CD8-positive, alpha-beta memory T cell (primary cell): ENCODE measurements at places on chromosomes 2 and 18.

- peaks cover 100% of the 10 kb centered on the region for H3K4me1 ChIP-seq
- H3K27me3 ChIP-seq, result no peaks in the 10 kb centered on the region
Measured at GRCh38 chr2:54572636-54573536, 116.8 kb downstream of the SPTBN1 start.

- no peaks in the 10 kb centered on the region for H3K4me1 ChIP-seq
- H3K4me3 ChIP-seq, result no peak overlapping the region
- H3K36me3 ChIP-seq, result peaks cover 9% of the 10 kb centered on the region
- H3K27ac ChIP-seq, result no peak overlapping the region
Measured at GRCh38 chr2:69989441-69990105, 28.1 kb upstream of the ASPRV1 start.

DNA sequence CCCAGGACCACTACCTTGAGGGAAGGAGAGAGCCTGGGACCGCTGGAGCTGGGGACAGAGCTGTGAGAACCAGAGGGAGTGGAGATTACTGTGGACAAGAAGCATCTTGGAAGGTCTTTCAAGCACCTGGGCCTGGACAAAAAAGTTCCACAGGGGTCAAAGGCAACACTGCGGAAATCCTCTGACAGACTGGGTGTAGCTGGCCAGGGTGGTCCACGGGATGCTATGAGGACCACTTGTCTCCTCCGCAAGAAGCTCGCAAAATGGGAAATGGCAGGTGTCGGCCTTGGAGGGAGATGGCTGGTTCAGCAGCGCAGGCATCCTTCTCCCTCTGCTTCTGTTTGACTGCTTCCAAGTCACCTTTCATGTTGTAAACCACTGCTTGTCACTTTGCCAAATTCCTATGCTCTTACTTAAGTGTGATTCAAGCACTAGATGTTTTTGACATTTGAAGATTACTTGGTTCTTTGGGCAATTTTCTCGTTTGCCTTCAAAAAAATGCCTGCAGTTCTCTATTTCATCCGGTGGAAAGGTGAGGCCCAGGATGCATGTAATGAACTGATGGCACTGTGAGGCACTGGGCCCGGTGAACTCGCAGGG lies 27.7 kb downstream of the KLHL29 start:
- no peak overlapping the region for H3K4me3 ChIP-seq
- no peaks in the 10 kb centered on the region for H3K27me3 ChIP-seq
- H3K4me1 ChIP-seq, result no peaks in the 10 kb centered on the region
- no peak overlapping the region for H3K27ac ChIP-seq
- H3K36me3 ChIP-seq, result no peaks in the 10 kb centered on the region
- DNase-seq, result no peak

GRCh38 chr2:214310319-214310718 lies 100.5 kb upstream of the VWC2L start:
- DNase-seq, result no peak
- H3K36me3 ChIP-seq, result no peaks in the 10 kb centered on the region
- H3K27ac ChIP-seq, result no peak overlapping the region
- no peak overlapping the region for H3K4me3 ChIP-seq

- no peak overlapping the region for H3K4me3 ChIP-seq
- no peaks in the 10 kb centered on the region for H3K27me3 ChIP-seq
- H3K36me3 ChIP-seq, result no peaks in the 10 kb centered on the region
- DNase-seq, result no peak
- no peaks in the 10 kb centered on the region for H3K4me1 ChIP-seq
- no peak overlapping the region for H3K27ac ChIP-seq
Measured at GRCh38 chr2:179646173-179646769, 215.1 kb downstream of the ZNF385B start.

- no peaks in the 10 kb centered on the region for H3K36me3 ChIP-seq
- H3K4me3 ChIP-seq, result no peak overlapping the region
- no peak for DNase-seq
- no peaks in the 10 kb centered on the region for H3K27me3 ChIP-seq
- H3K4me1 ChIP-seq, result no peaks in the 10 kb centered on the region
Measured at GRCh38 chr2:65363879-65364666, 68.3 kb downstream of the SPRED2 start.

DNA sequence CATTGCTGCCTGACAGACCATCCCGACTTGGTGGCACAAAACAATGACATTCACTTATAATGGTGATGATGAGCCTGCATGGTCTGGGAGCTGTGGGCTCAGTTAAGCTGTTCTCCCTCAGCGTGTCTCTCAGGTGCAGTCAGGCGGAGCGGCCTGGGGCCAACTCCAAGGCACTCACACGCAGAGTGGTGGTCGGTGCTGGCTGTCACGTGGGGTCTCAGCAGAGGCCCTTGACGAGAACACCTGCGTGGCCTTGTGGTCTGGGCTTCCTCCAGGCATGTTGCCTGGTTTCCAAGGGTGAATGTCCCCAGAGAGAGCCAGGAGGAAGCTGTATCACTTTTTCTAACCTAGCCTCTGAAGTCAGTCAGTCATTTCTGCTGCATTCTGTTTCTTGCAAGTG lies 29.8 kb downstream of the ARMC9 start:
- H3K27ac ChIP-seq, result no peak overlapping the region
- H3K4me1 ChIP-seq, result no peaks in the 10 kb centered on the region
- no peak overlapping the region for H3K4me3 ChIP-seq
- H3K27me3 ChIP-seq, result no peaks in the 10 kb centered on the region

DNA sequence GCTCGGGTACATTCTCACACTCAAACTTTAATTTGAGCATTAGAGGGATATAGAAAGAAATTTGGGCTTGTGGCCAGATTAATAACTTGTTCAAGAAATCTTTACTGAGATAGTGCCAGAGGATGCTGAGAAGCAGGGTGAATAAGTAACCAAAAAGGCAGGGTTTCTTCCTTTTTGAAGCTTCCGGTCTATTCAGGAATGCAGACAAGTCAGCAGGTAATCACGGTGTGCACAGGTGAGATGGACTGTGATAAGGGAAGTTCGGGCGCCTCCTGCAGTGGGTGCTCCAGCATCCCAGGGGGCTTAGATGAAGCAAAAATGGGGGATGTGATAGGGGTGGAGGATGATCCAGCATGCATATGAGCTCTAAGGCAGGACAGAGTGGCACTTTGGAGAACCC lies 44.9 kb upstream of the CYP1B1 start:
- H3K4me1 ChIP-seq, result no peaks in the 10 kb centered on the region
- no peak overlapping the region for H3K4me3 ChIP-seq
- no peaks in the 10 kb centered on the region for H3K36me3 ChIP-seq
- no peak for DNase-seq
- no peak overlapping the region for H3K27ac ChIP-seq

- H3K4me3 ChIP-seq, result peak overlapping the region; percentile 91
- H3K36me3 ChIP-seq, result peaks cover 21% of the 10 kb centered on the region
- peak overlapping the region; percentile 58 for H3K27ac ChIP-seq
- DNase-seq, result peak; percentile 79
- H3K27me3 ChIP-seq, result no peaks in the 10 kb centered on the region
Measured at GRCh38 chr2:97718051-97718882, 4.9 kb downstream of the ZAP70 start.

- no peak for DNase-seq
- no peak overlapping the region for H3K27ac ChIP-seq
- no peaks in the 10 kb centered on the region for H3K36me3 ChIP-seq
- H3K4me3 ChIP-seq, result no peak overlapping the region
- H3K27me3 ChIP-seq, result no peaks in the 10 kb centered on the region
- H3K4me1 ChIP-seq, result no peaks in the 10 kb centered on the region
Measured at GRCh38 chr18:9647496-9648323, 33.4 kb upstream of the PPP4R1 start.

DNA sequence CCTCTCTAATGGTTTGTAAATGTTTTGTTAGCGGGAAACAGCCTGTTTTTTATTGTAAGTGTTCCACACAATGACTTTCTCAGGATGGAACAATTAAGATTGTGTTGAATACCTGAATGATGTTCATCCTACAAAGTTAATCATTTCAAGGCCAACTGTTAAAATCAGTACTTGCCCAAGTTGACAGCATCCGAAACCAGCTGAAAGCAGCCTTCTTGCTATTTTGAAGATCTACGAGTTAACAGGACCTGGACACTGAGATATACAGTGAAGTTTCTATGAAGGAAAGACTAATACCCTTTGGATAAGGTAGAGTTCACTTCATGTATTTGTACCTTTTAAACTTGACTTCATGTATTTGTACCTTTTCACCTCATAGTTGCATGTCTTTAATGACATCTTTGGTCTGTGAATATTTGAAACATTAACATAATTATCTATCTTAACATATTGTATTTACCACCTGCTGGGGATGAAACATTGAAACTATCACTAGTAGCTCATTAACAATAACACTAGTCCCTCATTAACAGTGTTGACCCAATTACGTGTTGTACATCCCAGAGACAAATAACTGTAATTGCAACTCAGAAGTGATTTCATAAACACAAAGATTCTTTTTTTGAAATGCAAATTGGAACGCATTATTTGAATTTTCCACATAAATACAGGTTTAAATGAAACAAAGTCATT lies 556.0 kb upstream of the MEX3C start:
- no peaks in the 10 kb centered on the region for H3K4me1 ChIP-seq
- no peak overlapping the region for H3K4me3 ChIP-seq
- no peak for DNase-seq
- H3K36me3 ChIP-seq, result no peaks in the 10 kb centered on the region

GRCh38 chr18:64566456-64566855 lies 417.6 kb upstream of the LINC00305 start:
- H3K27ac ChIP-seq, result no peak overlapping the region
- H3K4me3 ChIP-seq, result no peak overlapping the region
- no peak for DNase-seq
- no peaks in the 10 kb centered on the region for H3K27me3 ChIP-seq
- no peaks in the 10 kb centered on the region for H3K4me1 ChIP-seq
- no peaks in the 10 kb centered on the region for H3K36me3 ChIP-seq

DNA sequence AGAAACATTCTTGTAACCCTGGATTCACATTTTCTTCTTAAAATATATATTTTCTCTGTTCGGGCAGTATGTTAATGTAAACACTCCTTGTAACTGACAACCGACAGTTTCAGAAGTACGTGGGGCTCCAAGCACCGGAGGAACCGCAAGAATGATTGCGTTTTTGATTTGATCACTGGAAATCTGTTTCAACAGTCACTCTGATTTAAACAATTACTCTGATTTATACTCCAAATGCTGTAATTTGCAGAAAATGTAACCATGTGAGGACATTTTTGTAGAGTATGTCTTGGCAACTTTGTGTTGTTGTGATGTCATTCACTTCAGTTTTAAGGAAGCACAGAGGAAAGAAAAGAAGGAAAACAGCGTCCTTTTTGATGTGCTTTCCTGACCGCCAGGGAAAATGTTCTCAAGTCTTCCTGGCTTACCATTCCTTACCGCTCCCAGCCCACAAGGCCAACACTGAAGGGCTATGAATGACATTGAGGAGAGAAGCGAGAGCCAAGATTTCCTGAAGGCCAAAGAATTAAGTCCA lies 77.7 kb downstream of the APOB start:
- H3K36me3 ChIP-seq, result no peaks in the 10 kb centered on the region
- H3K4me3 ChIP-seq, result no peak overlapping the region
- no peak overlapping the region for H3K27ac ChIP-seq

GRCh38 chr18:9950289-9951016 lies 36.6 kb downstream of the VAPA start:
- no peak overlapping the region for H3K27ac ChIP-seq
- H3K36me3 ChIP-seq, result peaks cover 17% of the 10 kb centered on the region
- no peaks in the 10 kb centered on the region for H3K4me1 ChIP-seq
- DNase-seq, result no peak
- no peak overlapping the region for H3K4me3 ChIP-seq

DNA sequence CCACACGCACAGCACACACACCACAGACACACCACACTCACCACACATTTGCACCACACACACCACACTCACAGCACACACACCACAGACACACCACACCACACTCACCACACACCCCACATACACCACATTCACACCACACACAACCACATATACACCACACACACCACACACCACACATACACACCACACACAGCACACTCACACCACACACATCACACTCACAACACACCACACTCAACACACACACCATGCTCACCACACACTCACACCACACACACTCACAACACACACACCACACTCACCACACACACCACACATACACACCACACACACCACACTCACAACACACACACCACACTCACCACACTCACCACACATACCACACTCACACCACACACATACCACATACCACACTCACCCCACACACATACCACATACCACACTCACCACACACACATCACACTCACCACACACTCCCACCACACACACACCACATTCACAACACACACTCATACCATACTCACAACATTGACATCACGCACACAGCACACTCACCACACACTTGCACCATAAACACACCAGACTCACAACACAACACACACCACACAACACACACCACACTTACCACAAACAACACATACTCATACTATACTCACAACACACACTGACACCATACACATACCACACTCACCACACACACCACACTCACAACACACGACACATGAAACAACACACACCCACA lies 60.0 kb downstream of the SDC1 start:
- no peaks in the 10 kb centered on the region for H3K36me3 ChIP-seq
- no peaks in the 10 kb centered on the region for H3K4me1 ChIP-seq
- no peak for DNase-seq
- no peaks in the 10 kb centered on the region for H3K27me3 ChIP-seq

GRCh38 chr2:201263779-201264178 lies 3.4 kb downstream of the CASP8 start:
- no peak for DNase-seq
- H3K4me3 ChIP-seq, result peak overlapping the region; percentile 33
- peaks cover 73% of the 10 kb centered on the region for H3K4me1 ChIP-seq
- no peaks in the 10 kb centered on the region for H3K27me3 ChIP-seq
- H3K27ac ChIP-seq, result peak overlapping the region; percentile 38
- peaks cover 20% of the 10 kb centered on the region for H3K36me3 ChIP-seq

DNA sequence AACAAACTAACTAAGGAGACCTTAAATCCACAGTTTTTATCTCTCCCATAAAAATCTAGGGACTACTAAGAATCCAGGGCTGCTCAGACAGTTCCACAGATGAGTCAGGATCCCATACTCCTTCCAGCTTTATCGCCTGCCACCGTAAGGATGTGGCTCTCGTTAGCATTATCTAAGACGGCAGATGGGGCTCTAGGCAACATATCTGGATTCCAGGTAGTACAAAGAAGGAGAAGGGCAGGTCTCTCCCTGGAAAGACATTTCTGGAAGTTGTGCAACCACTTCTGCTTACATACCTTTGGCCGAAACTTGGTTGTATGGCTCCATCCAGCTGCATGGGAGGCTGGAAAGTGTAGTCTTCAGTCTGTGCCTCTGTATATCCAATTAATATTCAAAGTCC lies 149.4 kb downstream of the SP3 start:
- no peaks in the 10 kb centered on the region for H3K4me1 ChIP-seq
- no peak overlapping the region for H3K27ac ChIP-seq
- DNase-seq, result no peak
- no peaks in the 10 kb centered on the region for H3K27me3 ChIP-seq
- H3K4me3 ChIP-seq, result no peak overlapping the region
- no peaks in the 10 kb centered on the region for H3K36me3 ChIP-seq
